ENCODE measurements at places on chromosomes 6 and 20.

- DNase-seq: peak; percentile 40
These were observed 1.1 kb downstream of the BAG2 start for GRCh38 chr6:57173056-57173885.

DNA sequence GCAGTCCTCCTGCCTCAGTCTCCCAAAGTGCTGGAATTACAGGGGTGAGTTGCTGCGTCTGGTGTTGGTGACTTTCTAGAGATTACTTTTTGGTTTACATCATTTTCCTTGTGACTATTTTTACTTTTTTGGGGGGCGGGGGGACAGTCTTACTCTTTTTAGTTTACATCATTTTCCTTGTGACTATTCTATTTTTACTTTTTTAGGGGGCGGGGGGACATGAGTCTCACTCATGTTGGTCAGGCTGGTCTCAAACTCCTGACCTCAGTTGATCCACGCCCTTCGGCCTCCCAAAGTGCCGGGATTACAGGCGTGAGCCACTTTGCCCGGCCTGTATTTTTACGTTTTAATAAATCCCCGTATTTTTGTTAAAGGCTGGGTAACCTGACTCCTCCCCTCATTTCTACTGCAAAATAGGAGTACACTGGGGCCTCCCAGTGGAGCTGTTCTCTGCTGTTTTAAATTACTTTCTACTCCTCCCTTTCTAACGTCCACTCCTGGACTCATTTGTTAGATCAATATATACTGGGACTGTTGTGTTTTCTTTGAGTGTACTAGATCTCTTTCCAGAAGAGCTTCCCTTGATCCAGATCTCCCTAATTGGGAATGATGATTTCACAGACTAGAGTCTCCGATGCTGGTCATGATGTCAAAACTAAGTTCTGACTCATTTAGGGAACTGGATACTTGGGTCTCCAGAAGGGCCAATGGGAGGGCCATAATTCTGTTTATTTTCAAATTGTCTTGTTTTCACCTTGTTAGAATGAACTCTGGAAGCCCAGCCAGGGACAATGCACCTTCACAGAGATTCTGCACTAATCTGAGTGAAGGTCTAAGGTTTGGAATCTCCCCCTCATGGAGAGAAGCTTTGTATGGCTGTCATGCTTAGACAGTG is 9.2 kb downstream of the HSPA1B start:
- DNase-seq: peak; percentile 33

DNA sequence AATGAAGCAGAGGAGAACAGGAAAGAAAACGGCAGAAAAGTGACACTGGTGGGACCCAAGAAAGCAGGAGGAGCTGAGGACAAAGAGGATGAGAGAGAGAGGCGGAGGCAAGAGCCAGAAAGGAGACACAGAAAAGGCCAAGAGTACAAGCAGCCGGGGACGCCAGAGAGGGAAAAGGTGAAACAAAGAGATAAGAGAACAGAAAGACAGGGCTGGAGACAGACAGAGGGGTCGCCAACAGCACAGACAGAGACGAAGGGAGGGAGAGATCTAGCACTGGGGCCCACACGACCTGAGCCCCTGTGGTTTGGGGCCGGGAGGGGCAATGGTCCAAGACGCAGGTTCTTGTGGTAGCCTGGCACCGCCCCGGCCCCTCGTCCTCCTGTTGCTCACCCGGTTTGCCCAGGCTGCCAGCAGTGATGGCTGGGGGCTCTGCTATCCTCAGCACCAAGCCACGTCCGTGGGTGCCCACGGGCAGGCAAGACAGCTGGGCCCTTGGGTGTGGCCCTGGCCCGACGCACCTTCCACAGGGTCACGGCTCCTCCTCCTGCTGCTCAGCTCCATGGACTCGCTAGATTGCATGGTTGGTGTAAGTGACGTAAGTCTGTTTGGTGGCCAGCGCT is 123.5 kb downstream of the GRM4 start:
- no peak for DNase-seq

GRCh38 chr20:22411286-22411626 is 173.1 kb downstream of the FOXA2 start:
- DNase-seq: no peak

DNA sequence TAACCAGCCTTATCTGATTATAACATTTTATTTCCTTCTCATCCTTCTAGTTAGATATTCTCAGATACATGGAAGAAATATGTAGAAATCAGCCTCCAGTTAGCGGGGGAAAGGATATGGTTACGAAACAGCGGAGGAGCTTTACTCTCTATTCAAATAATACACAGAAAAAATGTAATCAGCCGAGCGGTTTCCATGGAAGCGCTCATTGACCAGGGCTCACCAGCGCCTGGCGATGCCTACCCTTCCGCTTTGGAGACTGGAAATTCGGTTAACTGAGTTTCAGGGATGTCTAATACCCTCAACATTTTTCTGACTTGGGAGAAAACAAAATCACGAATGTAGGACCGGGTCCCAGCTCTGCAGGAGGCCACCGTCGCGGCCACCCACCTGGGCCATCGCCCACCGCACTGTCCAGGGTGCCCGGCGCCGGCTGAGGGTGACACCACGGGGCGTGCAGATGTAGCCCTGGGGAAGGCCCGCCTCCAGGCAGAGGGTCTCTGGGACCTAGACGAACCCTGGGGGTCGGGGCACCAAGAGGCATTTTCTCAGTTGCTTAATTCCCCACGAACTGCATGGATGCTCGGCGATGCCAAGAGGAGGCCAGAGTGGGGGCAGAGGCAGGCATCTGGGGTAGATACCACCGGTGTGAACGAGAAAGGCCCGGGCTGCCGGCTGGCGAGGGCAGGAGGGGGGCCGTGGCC is 1.7 kb downstream of the PRR18 start:
- DNase-seq: no peak

DNA sequence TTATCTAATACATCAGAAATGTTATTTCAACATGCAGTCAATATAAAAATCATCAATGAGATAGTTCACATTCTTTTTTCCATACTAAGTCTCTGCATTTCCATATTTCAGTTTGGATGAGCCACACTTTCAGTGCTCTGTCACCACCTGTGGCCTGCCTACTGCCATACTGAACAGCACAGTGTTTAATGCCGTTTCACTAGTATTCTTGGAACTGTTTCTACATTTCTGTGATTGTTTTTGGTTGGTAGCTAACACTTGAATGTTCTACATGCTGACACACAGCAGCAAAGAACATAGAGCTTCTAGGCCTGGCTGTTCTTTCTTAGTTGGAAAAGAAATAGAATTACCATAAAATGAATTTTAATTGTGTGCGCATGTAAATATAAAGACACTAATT is 61.4 kb upstream of the KIF25 start:
- no peak for DNase-seq

- no peak for DNase-seq
These were observed 1.2 kb upstream of the CD164 start for GRCh38 chr6:109383438-109383940.

Measured in dermis blood vessel endothelial cell (primary cell).